ENCODE measurements at places on chromosomes 2 and 18.

- no peak for DNase-seq
Measured at GRCh38 chr18:37669991-37670534, 104.5 kb upstream of the CELF4 start.

- DNase-seq = no peak
Measured at GRCh38 chr2:148949348-148949747, 74.3 kb downstream of the KIF5C start.

DNA sequence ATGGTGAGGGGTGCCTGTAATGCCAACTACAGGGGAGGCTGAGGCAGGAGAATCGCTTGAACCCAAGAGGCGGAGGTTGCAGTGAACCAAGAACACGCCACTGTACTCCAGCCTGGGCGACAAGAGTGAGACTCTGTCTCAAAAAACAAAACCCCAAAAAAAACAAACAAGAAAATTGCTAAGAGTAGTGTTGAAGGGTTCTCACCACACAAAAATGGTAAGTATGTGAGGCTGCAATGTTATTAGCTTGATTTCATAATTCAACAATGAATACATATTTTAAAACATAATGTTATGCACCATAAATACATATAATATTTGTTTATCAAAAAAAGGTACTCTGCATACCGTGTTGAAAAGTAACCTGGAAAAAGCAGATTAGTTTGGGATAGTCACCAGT lies 45.8 kb downstream of the PSMG2 start:
- DNase-seq = no peak

- DNase-seq = no peak
Measured at GRCh38 chr2:230849633-230850357, 14.9 kb upstream of the ITM2C start.

DNA sequence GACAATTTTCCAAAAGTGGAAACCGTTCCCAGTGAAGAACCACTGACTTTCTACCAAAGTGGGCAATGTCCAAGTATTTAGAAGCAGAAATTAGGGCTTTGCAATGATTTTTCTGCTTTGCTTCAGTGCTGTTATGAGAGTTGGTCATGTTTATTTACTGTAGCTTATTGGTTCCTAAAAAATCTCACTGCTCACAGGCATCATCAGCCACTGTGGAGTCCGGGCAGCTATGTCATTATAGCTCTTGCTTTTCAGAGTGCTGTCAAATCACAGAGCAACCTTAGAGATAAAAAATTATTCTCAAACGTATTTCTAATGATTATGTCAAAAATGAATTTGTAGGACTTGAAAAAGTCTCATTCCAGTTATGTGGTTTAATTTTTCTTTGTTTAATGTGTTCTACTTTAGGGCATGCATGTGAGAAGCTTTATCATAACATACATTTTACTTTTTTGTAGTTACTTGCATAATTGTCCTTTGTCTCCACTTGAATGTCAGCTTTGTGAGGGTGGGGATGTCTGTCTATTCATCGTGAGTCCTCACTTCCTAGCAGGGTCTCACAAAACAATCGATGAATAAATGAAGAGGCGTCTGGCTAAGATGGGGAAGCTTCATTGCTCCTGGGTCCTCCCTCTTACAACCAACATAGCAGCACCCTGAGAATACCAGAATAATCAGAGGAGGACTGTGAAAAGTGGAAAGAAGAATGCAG lies 117.6 kb downstream of the TPGS2 start:
- no peak for DNase-seq

GRCh38 chr18:74818516-74819175 lies 221.0 kb downstream of the ZNF407 start:
- no peak for DNase-seq

- DNase-seq = no peak
Measured at GRCh38 chr2:197377670-197378069, 57.2 kb downstream of the SF3B1 start.

GRCh38 chr2:36376319-36376765 lies 20.8 kb downstream of the CRIM1 start:
- DNase-seq = no peak

GRCh38 chr2:62423883-62424458 lies 82.0 kb downstream of the TMEM17 start:
- no peak for DNase-seq

DNA sequence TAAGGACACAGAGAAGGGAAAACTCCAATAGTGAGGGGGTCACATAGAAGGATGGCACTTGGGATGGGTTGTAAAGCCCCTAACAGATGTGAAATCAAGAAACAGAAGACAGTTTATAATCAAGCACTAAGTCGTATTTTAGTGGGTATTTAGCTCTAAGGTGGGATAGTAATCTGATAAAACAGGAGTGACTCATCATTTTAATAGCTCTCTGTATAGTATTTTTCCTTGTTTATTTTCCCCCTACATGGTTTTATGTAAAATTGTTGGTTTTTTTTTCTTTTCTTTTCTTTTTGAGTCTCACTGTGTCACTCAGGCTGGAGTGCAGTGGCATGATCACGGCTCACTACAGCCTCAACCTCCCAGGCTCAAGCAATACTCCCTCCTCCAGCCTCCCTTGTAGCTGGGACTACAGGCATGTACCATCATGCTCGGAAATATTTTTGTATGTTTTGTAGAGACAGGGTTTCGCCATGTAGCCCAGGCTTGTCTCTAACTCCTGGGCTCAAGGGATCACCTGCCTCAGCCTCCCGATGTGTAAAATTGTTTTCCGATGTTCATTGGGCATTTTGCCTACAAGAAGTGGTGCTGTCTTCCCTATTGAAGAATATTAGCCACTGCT lies 142.6 kb upstream of the SERPINE2 start:
- no peak for DNase-seq

GRCh38 chr2:107932979-107933378 lies 53.3 kb upstream of the SLC5A7 start:
- DNase-seq = no peak

GRCh38 chr18:56402872-56403516 lies 235.4 kb downstream of the TXNL1 start:
- DNase-seq = no peak

DNA sequence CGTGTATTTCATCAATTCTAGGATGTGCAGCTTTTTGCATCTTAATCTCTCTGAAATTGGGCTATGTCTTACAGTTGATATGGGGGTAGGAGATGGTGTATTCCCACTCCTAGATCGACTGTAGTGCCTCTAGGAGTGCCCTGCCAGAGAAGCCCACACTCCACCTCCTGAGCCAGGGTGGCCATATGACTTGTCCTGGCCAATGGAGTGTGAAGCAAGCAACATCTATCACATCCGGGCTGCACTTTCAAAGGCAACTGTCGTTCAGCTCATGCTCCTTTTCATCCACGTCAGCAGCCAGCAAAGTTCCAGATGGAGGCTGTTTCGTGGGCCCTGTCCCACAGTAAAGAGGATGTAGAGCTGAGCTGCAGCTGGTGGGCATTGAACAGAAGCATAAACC lies 149.4 kb upstream of the SLC1A4 start:
- no peak for DNase-seq

DNA sequence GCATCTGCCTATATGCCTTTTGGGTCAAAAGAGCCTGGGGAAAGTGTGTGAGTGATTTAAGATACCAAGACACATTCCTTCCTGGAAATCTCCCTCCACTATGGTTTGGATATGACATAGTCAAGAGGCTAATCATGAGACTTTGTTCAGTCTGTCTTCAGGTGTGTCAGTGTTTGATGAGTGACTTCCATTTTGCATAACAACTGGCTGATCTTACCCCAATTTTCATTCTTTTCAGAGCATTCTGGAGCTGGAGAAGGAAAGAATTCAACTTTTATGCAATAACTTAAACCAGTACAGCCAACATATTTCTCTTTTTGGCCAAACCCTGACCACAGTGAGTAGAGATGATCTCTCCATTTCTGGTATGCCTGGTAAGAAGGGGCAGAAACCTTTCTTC lies 39.4 kb downstream of the SPC25 start:
- no peak for DNase-seq

DNA sequence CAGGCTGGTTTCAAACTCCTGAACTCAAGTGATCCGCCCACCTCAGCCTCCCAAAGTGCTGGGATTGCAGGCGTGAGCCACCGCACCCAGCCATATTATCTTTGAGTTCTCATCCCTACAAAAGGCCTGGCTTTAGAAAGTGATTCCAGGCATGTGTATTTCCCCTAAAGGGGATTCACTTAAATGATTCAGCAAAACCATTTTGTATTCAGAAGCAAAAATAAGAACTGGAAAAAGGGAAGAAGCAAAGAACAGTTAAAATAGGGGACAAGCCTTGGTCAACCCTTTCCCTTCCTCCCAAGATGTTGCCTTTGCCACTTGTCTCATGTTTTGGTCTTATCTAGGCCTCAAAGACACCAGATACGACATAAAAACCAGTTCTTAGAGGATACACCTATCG lies 10.5 kb downstream of the TM4SF20 start:
- no peak for DNase-seq

GRCh38 chr18:59509481-59510442 lies 150.7 kb upstream of the LMAN1 start:
- no peak for DNase-seq

- DNase-seq = no peak
Measured at GRCh38 chr2:204913854-204914464, 368.7 kb downstream of the PARD3B start.

DNA sequence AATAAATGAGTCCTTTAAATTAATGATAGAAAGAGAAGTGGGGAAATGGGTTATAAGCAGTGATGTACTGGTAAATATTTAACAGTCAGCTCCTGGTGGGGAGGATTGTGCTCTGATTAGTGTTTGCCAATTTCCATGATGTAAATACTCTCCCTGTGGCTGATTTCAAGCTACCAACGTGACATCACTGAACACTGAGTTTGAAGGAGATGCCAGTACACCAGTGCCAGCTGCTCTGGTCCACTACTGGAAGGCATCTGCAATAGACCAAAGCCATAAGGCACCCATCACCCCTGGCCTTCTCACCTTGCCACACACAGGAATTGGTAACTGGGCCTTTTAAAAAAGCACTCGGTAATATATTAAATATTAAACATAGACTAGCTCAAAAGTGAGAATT lies 77.7 kb downstream of the TGOLN2 start:
- no peak for DNase-seq

DNA sequence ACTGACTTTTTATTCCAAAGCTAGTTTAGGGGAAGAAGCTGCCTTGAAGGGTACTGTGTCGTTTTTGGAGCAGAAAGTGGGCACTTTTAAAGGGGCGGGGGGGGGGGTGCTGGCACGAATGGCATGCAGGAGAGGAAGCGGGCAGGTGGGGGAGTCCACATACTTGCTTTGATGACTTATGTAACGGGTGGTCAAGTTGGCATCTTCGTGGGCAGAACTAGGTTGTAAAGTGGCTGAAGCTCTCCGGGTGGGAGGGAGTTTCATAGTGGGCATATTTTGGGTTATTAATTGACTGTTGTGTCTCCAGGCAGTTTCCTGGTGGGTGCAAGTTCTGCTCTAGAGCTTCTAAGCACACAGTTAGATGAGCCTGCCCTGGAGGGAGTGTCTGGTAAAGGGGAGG lies 19.9 kb downstream of the PCARE start:
- DNase-seq = no peak

- no peak for DNase-seq
Measured at GRCh38 chr2:218329826-218330593, 26.6 kb upstream of the CATIP start.

- no peak for DNase-seq
Measured at GRCh38 chr2:225735844-225736243, 336.3 kb downstream of the NYAP2 start.

- DNase-seq = no peak
Measured at GRCh38 chr2:204339212-204339715, 206.0 kb upstream of the PARD3B start.

DNA sequence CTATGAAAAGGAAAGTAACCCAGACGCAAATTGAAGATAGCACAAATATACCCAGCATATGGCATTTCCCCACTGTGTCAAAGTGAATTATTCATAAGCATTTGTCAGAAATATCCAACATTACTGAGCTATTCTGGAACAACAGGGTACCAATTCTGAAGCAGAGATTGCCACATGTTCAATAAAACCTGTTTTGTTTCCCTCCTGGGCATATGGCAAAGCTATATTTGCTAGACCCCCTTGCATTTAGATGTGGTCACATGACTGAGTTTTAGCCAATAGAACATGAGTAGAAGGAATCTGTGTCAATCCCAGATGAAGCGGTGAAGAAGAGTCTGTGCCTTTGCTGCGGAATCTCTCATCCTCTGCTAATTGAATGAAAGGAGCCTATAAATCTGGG lies 296.4 kb upstream of the DLGAP1 start:
- DNase-seq = no peak

GRCh38 chr2:179479947-179480346 lies 215.3 kb upstream of the SESTD1 start:
- no peak for DNase-seq

Data from NCI-H524 treated with DMSO at 0.1 percent for 48 hours (cell line).